ENCODE measurements at places on chromosomes 1 and 21.

GRCh38 chr1:7145947-7146346 lies 360.7 kb downstream of the CAMTA1 start:
- DNase-seq = no peak

DNA sequence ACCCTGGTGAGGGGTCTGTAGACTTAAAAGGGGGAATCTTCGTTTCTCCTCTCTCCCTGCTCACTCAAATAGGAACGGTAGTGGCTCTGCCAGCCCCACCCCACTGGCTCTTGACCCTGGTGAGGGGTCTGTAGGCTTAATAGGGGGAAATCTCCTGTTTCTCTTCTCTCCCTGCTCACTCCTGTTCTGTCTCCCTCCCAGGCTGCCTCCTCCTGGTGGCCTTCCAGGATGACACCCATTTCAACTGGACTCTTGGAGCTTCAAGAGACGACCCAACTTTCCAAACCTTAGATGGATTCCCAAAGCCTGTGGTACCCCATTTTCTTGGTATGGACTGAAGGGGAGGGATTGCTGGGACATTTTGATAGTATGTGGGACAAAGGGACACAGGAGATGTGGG lies 1.4 kb upstream of the EPHB2 start:
- DNase-seq = no peak

- no peak for DNase-seq
Measured at GRCh38 chr1:54332781-54333585, 73.2 kb downstream of the SSBP3 start.

GRCh38 chr1:81804312-81804711 lies 3.6 kb downstream of the ADGRL2 start:
- no peak for DNase-seq

DNA sequence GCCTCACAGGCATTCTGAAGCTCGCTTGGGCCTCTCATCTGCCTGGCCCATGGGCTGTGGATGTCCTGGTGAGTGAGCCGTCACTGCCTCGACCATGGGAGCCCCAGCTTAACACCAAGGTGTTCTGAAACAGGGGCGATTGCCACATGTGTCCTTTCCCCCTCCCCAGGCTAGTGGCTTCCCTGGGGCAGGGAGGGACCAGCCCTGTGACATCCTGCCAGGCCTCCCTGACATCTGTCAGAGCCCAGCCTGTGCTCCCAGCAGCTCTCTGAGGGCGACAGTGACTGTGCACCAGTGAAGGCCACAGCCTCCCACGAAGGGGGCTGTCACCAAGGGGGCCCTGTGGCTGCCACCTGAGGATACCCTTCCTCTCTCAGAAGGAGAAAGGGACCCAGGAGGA lies 35.9 kb upstream of the CCDC27 start:
- DNase-seq = no peak
